ENCODE measurements at places on chromosomes 12 and 14. TPM values are rescaled to one million over a fixed set of nuclear protein-coding genes. Genes with fewer than 3 reads are reported as not detected.

DNA sequence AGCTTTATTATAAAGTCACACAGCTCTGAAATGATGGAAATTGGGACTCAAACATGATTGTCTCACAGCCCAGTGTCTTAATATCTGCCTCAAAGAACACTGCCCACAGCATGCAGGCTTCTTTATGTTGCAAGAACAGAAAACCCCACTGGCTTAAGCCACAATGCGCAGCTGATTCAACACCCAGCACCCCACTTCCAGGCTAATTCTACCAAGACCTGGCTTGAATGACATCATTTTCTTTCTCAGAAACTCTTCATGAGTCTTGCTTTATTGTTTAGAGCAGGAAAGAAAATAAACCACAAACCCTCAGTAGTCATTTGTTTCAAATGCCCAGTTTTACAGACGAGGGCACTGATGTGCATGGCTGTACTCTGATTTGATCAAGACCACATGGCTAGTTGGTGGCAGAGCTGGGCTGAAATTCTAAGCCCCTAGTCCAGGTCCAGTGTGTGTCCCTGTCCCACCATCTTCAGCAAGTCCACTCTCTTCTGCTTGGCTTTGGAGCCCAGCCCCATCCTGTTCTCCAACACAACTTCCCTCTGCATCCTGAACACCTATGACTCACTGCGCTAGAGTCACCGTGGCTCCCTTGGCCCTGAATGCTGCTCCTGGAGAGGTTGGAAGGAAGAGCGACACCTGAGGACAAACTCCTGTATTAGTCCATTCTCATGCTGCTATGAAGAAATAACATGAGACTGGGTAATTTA, 50.3 kb upstream of the SRSF5 start:
- no peak for DNase-seq

DNA sequence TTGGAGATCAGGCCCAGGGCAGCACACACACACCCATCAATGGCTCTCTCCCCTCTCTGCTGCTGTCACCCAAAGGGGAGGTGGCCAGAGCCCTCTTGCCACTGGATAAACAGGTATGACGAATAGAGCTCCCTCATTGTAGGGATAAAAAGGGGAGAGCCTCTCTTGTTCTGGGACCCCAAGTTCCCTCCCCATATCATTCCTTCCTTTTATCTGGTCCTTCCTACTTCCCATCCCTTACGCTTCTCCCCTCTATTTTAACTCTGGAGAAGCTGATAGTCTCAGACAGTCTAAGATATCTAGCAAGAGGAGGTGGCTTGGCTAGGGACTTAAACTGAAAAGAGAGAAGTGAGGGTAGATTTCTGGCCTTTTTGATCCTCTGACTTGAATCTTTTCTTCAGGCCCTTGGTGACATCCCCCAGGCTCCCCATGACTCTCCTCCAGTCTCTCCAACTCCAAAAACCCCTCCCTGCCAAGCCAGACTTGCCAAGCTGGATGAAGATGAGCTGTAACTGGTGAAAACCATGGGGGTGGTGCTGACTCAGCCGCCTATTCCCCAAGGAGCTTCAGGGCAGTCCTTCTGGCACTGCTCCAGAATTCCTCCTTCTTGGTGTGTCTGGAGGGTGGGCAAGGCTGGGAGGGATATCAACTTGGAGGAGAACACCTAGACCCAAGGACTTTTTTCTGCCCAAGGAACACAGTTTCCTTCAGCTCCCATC, 5.3 kb downstream of the ARHGEF25 start:
- no peak for DNase-seq

DNA sequence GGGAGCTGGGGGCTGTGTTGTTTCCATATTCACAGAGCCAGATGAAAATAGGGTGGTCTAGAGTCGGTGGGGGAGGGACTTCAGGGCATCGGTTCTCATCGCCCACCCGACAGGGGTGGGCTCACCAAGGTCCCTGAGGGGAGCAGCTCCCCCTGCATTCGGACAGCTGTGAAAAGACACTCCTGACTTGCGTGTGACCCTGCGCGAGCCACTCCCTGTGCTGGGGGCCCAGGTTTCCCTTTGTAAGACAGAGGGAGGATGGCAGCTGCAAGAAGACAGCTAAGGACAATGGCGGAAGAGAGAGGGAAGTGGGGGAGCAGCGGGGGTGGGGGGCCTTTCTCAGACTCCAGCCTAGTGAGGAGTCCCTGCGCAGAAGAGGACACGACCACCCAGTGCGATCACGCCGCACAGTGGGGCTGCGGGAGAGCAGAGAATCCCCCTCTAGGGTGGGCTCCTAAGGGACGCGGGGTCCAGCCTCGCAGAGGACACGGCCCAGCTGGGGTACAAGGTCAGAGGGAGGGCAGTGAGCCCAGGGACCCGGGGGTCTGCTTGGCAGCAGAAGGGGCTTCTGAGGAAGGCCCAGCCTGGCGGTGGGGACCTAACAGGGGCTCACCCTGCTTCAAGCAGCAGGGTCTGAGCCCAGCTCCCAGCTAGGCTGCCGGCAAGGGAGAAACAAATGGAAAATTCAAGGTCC, 326.9 kb upstream of the DIO3 start:
- DNase-seq: no peak

DNA sequence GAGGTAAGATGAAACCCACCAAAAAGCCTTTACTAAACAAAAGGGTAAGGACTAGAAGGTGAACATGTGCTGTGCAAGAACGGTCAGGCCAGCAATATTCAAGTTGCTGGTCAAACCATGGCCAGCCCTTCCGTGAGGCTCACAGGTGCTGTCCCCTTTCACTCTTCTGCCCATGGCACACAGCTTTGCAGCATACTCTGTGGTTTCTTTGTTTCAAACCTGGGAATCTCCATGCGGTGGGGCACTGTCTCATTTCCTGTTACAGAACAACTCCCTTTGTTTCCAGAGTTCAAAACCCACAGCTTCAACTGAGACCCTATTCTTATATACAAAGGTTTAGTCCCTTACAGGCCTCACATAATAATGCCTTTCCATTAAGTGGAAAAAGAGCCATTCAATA, 1.7 kb upstream of the OVCH1 start:
- DNase-seq: no peak

CLEC1A gene
- 4.3 TPM for polyA plus RNA-seq

WDHD1 gene
- polyA plus RNA-seq: 24.9 TPM

GRCh38 chr14:32693114-32693513, 245.6 kb upstream of the NPAS3 start:
- DNase-seq: no peak

DNA sequence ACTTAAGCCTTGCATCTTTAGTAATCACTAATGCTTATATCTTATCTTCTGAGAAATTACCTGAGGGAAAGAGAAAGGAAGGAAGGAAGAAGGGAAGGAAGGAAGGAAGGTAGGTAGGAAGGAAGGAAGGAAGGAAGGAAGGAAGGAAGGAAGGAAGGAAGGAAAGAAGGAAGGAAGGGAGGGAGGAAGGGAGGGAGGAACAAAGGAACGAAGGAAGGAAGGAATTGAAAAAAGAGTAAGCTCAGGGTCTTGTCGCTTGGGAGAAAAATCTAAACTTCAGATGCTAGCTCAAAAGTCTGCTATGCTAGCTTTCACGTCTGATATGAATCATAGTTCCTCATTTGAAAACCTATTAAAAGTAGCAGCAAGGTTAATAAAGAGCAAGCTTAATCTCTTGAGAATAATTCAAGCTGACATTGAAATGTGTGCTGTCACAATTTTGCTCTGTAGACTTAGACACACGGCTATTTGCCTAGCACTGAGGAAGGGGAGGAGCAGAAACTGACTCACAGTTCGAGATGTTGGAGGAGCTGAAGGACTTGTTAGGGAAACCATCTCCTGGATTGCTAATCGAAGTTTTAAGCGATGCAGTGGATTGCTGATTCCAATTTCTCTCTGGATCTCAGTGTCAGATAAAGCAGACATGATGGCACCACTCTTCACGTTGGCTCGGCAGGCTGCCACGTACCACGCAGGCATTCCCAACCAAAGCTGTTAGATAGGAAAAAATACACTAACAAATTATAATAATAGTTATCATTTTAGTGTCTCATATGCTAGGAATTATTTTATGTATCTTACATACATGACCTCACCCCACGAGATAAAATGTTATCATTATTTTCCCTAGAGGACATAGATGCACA, 216.7 kb downstream of the ACSS3 start:
- DNase-seq: no peak

- no peak for DNase-seq
These were observed 56.9 kb downstream of the HSP90AA1 start for GRCh38 chr14:102029956-102030355.

- DNase-seq: no peak
These were observed 49.3 kb downstream of the EGLN3 start for GRCh38 chr14:33901426-33902155.

OTUB2 gene
- polyA plus RNA-seq: 5.9 TPM

GRCh38 chr14:38255408-38255672, 553 bp downstream of the CLEC14A start:
- DNase-seq: peak; percentile 33

FITM1 gene
- 1.1 TPM for polyA plus RNA-seq

CCDC175 gene
- 1.3 TPM for polyA plus RNA-seq

GRCh38 chr12:128914908-128915563, 61.8 kb downstream of the GLT1D1 start:
- DNase-seq: no peak

C12orf60 gene
- polyA plus RNA-seq: 5.5 TPM

DNA sequence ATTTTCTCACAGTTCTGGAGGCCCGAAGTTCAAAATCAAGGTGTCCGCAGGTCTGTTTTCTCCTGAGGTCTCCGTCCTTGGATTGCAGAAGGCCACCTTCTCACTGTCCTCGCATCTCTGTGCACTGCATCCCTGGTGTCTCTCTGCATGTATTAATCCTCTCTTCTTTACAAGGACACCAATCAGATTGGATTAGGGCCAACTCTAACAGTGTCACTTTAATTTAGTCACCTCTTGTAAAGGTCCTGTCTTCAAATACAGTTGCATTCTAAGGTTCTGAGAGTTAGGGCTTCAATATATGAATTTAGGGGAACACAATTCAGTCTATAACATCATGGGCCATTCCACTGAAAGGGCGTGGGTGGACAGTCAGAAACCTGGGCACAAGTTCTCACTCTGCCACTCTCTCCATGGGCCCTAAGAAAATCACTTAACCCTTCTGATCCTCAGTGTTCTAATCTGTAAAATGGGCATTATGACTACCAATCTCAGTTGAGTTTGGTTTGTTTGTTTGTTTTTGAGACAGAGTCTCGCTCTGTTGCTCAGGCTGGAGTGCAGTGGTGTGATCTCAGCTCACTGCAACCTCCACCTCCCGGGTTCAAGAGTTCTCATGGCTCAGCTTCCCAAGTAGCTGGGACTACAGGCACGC, 41.6 kb upstream of the FGD4 start:
- DNase-seq: no peak

C14orf132 gene
- 30.2 TPM for polyA plus RNA-seq

DNA sequence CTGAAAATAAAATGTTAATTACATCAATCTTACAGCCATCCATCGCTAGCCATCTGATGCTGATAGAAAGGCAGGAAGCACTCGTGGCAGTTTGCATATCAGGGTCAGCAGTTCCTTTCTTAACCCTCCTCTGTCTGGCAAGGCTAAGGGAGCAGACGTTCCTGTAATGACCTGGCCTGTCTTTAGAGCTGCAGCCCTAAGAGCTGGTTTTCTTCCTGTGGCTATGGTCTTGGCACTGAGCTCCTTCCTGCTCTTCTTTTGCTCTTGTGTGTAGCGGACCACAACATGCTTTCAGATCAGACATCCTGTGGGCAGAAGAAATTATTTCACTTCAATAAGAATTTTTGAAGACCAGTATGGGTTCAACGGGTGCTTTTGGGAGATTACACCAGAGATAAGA, 170.4 kb downstream of the DAD1 start:
- DNase-seq: no peak

DNA sequence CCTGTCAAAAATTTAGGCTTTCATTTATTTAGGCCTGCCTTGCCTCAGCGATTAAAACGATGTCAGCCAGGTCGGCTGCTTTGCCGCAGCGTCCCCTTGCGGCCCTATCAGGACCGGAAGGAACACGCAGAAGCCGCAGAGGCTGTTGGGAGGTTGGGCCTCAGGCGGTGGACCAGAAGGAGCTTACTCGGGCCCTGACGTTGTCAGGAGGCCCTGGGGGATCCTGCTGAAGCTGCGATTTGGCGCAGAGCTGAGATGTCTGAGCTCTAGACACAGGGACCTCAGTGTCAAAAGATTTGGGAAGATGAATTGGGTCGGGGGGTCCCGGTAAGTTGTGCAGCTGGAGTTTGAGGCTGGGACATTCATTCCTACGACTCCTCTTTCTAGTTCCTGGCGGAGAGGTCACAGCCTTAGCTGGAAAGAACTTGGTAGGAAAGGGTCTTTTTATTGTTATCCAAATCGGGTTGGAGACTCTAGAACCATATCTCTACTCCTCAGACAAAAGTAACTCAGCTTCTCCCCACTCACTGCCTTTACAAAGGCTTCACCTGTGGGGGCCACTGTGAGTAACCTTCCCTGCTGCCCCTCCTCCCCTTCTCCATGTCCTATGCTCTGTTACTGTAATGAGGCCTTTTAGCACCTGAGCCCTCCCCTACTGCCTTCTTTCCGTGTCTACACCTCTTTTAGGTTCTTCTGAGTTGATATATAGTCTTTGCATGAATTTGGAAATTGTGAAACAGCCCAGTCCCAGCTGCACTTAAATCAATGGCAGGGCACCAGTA, 6.6 kb upstream of the ABCD2 start:
- no peak for DNase-seq

GRCh38 chr14:53491256-53491883, 338.2 kb upstream of the DDHD1 start:
- no peak for DNase-seq

PLD4 gene
- 2.5 TPM for polyA plus RNA-seq

RXYLT1 gene
- polyA plus RNA-seq: 31.9 TPM

SLC4A8 gene
- 6.2 TPM for polyA plus RNA-seq

- no peak for DNase-seq
These were observed 934 bp upstream of the ZC2HC1C start for GRCh38 chr14:75068294-75069120.

TMEM179 gene
- 0.60 TPM for polyA plus RNA-seq

KRT7 gene
- polyA plus RNA-seq: 56.5 TPM

Data from left kidney (tissue), 8 donors.